GM23248 (cell line): ENCODE measurements at places on chromosomes 13 and 19. TPM values are rescaled to one million over a fixed set of nuclear protein-coding genes. Genes with fewer than 3 reads are reported as not detected.

GRCh38 chr19:44571830-44572580 is 41.4 kb upstream of the IGSF23 start:
- no peak for DNase-seq

DNA sequence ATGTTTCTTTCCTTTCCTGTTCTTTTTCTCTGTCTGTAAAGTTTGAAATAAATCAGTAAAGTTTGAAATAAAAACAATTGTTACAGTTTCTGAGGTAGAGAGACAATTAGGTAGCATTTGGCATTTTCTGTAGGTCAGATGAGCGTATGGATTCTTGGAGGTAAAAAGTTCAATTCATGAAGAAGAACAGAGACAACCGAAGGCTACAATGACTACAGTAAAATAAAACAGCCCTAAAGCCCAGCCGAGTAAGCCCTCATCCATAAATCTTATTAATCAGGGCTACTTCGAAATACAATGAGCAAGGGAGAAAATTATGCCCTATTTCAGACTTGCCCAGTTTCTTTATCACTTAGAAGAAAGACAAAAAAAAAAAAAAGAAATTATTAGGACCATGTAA is 941.9 kb upstream of the SLC10A2 start:
- DNase-seq: no peak

The ZNF439 gene
- 7.8 and 12.1 TPM in 2 replicates for total RNA-seq

DNA sequence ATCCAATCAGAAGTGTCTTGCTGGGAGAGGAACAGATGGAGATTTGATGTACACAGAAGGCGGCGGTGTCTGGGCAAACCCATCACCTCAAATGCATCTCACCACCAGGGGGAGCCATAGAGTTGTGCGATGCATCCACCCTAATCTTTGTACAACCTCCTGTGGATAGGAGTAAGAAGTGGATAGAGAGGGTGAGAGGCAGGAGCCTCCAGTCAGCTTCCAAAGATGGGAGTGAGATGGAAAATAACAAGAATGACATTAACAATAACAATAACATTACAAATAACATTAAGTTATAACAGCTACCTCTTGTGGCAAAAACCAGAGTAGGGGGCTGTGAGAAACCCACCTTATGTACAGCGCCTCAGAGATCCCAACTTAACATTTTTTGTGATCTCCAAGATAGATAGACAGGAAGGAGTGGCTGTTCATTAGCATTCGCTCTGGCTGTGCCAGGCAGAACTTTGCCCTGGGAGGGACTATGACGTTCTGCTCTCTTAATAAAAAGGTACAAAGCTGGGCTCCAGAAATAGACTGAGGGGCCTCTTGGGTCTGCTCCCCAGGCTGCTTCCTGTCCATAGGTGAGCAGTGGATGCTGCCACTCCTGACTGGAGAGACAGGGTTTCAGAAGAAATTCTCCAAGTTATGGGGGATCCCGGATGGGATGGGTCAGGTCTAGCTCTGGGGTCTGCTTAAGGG is 5.2 kb upstream of the CEACAM18 start:
- peak; percentile 75 for DNase-seq

DNA sequence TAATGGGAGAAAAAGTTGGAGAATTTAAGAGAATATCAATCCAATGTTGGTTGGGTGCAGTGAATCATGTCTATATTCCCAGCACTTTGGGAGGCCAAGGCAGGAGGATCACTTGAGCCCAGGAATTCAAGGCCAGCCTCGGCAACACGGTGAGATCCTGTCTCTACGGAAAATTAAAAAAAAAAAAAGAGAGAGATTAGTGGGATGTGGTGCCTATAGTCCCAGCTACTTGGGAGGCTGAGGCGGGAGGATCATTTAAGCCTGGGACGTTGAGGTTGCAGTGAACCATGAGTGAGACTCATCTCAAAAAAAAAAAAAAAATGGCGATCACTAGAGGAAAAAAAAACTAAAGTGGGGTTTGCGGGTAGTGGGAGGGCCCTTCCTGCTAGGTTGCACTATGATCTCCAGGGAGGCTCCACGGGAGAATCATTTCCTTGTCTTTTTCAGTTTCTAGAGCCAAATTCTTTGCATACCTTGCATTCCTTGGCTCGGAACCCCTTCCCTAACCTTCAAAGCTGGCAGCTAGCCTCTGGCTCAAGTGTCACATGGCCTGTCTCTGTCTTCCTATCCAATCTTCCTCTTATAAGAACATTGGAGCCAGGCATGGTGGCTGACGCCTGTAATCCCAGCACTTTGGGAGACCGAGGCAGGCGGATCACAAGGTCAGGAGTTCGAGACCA is 5.8 kb upstream of the ERCC2 start:
- DNase-seq: peak; percentile 88

The CCDC106 gene
- 11.3 and 12.0 TPM in 2 replicates for total RNA-seq

The IGSF23 gene
- not detected in 2 replicates for total RNA-seq

DNA sequence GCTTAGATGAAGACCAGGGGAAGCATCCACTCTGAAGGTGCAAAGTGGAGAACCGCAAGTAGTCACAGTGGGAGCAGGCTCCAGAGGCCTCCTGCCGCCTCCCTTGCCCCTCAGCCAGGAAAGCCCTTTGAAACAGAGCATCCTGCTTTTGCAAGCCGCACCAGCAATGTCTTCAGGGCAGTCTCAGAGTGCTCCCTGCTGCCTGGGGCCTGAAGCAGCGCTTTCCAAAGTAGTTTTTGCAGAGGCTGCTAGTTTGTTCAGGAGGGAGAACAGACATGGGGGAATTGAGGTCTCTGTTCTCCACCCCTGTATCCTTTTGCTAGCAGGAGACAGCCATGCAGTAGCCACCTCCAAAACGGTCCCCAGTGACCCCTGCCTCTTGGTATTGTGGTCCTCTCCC is 15.8 kb upstream of the POP4 start:
- DNase-seq: no peak

The UBE2L5 gene
- not detected in 2 replicates for total RNA-seq

DNA sequence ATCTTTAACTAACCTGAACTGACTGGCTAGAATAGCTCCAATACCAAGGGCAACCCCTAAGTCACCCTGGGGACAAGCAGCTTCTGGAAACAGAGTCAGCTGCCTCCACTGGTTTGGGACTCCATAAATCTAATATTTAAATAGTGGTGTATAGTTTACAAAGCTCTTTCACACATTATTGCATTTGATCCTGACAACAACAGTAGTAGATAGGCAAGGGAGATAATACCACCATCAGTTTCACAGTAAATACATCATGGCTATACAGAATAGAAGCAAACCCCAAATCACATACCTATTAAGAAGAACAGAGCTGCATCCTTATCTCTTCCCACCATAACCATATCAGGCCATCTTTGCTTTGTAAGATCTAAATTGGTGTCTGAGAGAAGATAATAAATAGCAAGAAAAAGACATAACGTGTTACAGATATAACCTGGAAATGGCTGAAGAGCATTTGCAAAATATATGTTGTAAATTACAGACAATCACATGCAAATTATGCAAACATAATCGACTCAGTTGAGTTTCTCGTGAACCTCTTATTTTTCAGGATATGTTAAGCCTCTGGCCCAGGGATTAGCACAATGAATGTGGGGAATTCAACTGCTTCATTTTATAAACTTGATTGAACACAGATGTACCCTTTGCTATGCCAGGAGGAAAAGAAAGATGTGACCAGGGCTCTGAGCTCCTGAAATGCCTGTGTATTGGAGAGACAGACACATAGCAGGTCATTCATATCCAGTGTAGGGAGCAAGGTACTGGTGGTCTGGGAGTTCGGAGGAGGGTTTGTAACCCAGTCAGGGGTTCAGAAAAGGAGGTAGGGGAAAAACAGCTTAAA is 142.5 kb downstream of the SLC7A1 start:
- DNase-seq: peak; percentile 33

DNA sequence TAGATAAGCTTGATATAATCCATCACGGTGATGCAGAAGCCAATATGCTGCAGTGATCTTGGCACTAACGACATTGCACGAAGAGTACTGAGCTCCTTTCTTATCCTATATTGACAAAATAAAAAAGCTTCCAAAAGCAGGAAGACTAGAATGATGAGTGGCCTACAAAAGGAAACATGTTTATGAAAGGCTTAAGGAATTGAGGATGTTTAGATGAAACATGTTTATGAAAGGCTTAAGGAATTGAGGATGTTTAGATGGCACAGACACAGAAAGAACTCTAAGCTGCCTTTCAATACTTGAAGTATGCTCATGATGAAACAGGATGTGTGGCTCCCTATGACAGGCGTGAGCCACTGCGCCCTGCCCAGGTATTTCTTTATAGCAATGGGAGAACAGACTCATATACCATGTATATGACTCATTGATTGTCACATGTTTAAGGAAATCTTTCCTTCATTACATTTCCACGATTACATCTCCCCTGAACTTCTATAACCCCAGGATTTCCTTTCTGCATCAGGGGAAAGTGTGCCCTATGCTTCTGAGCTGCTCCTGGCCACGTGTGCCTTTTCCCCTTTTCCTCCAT is 690.8 kb upstream of the ARGLU1 start:
- peak; percentile 32 for DNase-seq

DNA sequence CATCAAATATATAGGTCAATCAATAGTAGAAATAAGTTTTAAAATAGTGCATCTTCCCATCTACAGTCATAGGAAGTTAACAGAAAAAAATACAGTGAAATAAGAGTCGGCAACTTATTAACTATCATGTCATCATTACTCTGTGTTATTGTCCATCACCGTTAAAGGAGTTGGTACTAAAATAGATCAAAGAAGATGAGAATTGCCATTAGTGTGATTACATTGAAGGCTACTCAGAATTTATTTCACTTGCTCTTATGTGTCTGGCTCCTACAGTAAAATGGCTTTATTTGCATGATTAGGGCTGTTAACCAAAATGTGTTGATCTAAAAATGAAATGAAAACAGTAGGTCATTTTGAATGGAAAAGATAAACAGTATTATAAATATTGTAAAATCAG is 162.5 kb upstream of the SLITRK1 start:
- DNase-seq: no peak

- DNase-seq: no peak
Observed at GRCh38 chr13:53104136-53104535, 75.5 kb downstream of the OLFM4 start.

DNA sequence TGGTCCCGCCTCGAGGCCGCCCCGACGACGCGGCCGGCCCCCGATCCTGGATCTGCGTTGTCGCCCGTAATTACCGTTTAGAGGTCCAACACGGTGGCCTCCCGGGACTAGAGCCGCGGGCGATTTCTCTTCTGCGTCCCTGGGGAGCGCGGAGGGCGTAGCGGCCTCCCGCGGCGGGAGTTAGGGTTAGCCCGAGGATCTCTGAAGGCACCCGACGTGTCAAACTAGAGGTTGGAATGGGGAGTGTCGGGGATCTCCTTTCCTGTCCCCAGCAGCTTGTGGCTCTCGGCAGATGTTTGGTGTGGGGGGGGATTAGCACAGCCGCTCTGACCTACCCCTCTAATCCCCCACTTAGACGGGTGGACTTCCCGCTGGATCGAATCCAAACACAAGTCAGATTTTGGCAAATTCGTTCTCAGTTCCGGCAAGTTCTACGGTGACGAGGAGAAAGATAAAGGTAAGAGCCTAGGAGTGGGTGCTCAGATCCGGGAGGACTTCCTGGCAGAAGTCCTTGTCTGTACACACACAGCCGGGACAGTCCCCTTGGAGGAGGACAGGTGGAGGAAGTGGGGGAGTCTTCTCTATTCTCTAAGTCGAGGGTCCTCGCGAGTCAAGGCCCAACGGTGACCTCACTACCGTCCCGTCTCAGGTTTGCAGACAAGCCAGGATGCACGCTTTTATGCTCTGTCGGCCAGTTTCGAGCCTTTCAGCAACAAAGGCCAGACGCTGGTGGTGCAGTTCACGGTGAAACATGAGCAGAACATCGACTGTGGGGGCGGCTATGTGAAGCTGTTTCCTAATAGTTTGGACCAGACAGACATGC is 581 bp downstream of the CALR start:
- peak; percentile 90 for DNase-seq

GRCh38 chr19:4584670-4585460 is 25.4 kb upstream of the SEMA6B start:
- DNase-seq: no peak

DNA sequence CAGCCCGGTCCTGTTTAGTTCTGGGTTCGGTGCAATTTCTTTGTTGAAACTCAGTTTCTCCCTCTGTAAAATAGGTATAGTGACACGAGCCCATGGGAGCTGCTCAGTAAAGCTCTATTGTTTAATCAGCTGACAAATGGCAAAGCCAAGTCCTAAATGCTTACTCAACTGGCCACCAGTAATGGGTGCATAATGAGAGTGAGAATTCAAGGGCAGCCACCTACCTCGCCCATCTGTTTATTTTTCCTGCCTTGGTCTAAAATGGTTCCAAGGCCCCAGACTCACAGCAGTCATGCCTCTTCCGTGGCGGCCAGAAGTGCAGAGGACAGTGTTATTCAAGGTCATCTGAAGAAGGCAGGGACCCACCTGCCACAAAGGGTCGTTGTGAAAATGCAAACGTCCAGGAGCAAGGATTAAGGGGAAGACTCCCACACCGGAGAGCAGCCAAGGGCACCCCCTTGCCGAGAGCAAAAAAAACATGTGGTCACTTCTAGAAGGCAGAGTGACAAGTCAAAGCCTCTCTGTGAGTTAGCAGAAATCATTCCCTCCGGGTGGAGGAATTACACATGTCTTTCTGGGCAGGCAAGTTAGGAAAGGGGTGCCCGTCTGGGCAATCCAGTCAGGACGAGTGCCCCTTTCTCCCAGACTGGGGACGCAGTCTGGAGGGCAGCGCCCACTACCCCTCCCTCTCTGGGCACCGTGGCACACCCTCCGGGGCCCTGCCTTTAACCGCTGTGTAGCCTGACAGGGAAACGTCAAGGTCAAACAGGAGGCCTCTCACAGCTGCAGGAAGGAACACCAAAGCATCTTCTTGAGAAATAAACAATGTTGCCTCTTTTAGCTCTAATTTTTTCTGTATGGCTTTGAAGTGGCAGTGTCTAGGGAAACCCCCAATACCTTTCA is 186.2 kb downstream of the FOXO1 start:
- DNase-seq: no peak

The RDH8 gene
- total RNA-seq: 0.97 TPM in 1 of 2 replicates, not detected in the other

The FFAR3 gene
- not detected in 2 replicates for total RNA-seq
